Right hindlimb (tissue), 1 donor: ENCODE measurements at places on chromosomes 12 and 14.

GRCh38 chr12:54324617-54325441, at the start of gene COPZ1:
COPZ1 (plus strand) TSS chr12:54325131; CDS start chr12:54325164, 33 bp downstream.
- DNase-seq: peak; percentile 99

GRCh38 chr12:52877242-52877641, 27.6 kb downstream of the KRT8 start:
- DNase-seq: no peak

DNA sequence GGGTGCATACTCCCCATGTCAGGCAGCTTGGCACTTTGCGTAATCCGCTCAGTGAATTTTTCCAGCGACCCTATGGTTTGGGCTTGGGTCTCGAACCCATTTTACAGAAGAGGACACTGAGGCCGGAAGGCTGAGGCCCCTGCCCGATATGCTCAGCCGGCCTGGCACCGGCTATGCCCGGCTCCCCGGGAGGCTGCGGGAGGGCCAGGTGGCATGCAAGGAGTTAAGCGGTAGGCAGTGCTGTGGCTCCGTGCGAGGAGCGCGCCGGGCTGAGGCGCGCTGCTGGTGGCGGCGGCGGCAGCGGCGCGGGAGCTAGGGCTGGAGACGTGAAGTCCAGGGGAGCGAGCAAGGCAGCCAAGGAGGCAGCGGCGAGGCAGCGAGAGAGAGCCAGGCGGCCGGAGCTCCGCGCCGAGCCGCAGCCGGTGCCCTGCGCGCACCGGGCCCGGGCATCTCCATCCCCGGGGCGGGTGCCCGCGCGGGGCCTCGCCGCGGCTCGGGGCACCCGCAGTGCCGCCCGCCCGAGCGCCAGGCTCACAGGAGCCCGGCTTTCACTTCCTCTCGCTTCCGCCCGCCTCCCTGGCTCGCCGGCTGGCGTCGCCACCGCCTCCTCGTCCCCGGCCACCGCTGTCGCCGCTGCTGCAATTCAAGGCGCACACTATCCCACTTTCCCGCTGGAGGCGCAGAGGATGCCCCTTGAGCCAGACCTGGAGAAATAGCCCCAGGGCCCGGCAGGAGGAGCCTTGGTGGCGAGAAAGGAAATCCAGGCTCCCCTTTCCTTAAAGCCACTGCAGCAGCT, at the start of gene WSCD2:
Gene WSCD2 (plus strand): TSS at position 272 of the 796 bp plus-strand sequence. CDS start 66,545 bp downstream, outside the sequence.
- DNase-seq: peak; percentile 74

DNA sequence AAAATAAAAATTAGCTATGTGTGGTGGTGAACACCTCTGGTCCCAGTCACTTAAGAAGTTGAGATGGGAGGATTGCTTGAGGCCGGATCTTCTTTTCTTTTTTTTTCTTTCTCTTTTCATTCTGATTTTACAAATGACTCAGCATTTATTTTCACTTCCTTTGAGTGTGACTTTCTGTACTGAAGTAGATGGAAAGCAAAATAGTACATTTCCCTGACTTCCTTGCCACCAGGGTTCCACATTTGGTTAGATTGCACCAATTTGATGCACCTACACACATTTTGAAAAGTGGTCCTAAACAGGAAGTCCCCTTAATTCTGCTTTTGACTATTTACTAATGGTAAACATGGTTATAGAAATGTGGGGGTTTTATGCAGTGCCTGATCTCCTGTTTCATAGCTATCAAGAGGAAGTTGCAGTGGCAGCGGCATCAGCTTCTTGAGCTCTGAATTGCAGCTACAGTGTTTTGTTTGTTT, 13.0 kb upstream of the LEMD3 start:
- no peak for DNase-seq

DNA sequence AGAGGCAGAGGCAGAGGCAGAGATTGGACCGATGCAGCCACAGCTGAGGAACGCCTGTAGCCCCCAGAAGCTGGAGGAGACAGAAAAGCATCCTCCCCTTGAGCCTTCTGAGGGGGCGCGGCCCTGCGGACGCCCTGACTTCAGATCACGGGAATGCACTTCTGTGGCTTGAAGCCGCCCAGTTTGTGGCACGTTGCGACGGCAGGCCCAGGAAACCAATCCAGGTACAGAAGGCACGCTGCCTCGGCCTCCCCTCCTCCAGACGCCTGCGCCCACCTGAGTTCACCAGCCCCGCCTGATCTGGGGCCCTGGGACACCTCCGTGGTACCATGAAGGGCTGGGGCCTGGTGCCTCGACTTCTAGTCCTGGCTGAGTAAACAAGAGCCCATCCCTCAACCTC, 82.0 kb downstream of the NCOR2 start:
- DNase-seq: no peak

DNA sequence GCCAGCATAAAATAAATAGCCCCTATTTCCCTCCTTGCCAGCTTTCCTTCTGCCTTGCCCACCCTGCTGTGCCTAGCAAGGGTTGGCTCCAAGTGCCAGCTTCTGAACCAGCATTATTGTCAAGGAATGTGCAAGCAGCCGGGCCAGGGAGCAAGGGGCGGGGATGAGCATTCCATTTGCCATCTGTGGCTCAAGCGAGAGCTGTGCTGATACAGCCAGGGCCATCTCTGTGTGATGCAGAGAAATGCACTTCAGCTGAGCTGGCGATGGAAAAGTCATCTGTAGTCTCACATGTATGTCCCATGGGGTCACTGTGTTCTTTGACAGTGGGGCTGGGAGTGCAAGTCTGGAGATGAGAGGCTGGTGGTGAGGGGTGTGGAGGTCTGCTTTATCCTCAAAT, 137.3 kb downstream of the SUDS3 start:
- DNase-seq: no peak

DNA sequence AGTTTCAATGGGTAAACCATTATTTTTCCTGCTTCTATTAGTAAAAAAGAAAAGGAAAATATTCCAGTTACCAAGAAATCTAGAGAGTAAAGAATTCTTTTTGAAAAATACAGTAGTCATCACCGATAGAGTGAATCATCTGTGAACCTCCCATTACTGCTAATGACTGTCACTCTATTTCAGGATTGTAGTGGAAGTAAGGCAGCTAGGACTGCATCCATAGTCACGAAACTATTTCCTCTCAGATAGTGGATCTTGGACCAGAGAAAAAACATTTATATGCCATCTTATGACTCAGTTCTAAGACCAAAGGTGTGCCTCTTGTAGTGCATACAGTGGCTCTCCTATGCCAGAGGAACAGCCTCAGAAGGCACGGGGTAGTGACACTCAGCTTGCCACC, 173.9 kb upstream of the PLEKHA5 start:
- DNase-seq: no peak

DNA sequence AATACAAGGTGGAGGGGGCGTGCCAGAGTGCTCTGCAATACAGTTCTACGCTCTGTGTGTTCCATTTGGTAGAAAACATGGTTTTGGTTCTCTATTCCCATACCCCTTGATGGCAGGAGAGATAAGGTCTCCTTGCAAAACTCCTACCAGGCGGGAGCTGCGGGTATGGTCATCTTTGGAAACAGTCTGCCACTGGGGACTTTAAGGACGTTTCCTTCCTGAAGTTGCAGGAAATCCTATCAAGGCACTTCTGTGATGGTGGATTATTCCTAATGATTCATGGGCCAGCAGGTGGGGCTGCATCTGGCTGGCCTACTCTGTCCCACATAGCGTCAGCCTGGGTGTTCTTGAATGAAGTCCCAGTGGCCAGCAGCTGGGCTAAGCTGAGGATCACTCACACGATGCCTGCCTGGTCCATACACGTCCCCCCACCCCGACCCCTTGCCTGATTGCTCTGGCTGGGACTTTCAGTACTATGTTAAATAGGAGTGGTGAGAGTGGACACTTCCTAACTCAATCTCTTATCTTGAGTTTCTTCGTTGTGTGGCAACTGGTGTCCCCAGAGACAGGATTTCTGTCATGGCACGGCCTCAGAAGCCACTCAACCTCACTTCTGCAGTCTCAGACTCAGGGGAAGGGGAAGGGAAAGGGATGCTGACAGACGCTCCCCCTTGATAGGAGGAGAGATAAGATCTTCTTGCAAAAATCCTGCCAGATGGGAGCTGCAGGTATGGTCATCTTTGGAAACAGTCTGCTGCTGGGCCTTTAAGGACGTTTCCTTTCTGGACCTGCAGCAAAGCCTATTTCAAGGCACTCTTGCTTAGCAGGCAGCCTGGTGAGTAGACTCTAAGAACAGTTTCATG, 61.0 kb upstream of the FKBP4 start:
- peak; percentile 24 for DNase-seq
